ENCODE measurements at places on chromosomes 11 and 22.

- DNase-seq = peak; percentile 9
Observed at GRCh38 chr11:19316434-19316833, 75.7 kb upstream of the E2F8 start.

- no peak for DNase-seq
Observed at GRCh38 chr11:22512457-22512856, 113.2 kb downstream of the FANCF start.

DNA sequence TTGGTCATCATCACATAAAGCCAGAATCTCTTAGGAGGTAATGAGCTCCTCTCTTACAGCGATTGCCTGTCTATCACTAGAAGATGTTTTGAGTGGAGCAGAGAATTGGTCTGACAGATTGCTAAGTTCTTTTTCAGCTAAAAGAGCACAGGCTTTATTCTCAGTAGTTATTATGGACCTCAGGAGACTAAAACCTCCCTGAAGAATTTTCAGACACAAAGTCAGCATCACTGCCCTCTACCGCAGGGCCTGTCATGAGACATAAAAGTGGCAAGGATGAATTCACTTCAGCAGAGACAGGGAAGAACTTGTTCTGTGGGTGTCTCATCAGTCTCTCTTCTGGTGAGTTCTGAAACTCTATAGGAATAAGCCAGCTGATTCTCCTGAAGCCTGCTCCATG lies at the start of gene OR51I2:
OR51I2 (plus strand) TSS at position 301 of the 400 bp plus-strand sequence. CDS start 4,166 bp downstream, outside the sequence.
- no peak for DNase-seq

- DNase-seq = no peak
Observed at GRCh38 chr22:19870153-19871022, 15.7 kb upstream of the GNB1L start.

DNA sequence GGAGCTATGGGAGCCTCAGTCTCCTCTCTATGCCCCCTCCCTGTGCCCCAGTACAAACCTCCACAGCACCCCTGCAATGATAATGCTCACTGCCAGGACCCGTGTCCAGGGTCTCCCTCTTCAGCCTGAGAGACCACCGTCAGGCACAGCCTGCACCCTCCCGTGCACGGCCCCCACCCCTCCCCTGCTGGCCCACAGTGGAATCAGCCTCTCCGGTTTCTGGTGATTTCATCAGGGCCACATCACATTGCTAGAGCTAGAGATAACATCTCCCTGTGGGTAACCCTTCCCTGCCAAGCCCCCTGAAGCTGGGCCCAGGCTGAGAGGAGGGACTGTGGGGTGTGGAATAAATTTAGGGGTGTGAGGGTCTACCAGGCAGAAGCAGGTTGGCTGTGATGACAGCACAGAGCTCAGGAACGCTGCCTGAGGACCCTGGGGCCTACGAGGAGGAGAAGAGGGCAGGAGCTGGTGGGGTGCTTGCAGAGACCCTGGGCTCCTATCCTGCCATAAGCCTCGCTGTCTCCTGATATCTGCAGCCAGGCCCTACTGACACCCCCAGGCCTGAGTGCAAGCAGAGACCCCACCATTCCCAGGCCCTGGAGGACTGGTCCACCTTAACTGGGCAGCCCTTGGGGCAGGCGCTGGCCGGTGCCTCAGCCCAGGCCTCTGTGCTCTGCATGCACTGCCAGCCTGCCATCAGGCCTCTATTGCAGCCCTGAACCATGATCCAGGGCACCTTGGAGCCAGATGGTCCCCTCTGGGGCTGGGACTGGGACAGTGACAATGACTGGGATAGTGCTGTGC lies at the start of gene KLHDC7B:
KLHDC7B (plus strand) TSS at position 378 of the 804 bp plus-strand sequence; CDS start at position 723, 345 bp downstream.
- no peak for DNase-seq

- no peak for DNase-seq
Observed at GRCh38 chr11:48022445-48022844, 42.1 kb downstream of the PTPRJ start.

GRCh38 chr11:22454461-22455090 lies 116.4 kb downstream of the SLC17A6 start:
- no peak for DNase-seq

DNA sequence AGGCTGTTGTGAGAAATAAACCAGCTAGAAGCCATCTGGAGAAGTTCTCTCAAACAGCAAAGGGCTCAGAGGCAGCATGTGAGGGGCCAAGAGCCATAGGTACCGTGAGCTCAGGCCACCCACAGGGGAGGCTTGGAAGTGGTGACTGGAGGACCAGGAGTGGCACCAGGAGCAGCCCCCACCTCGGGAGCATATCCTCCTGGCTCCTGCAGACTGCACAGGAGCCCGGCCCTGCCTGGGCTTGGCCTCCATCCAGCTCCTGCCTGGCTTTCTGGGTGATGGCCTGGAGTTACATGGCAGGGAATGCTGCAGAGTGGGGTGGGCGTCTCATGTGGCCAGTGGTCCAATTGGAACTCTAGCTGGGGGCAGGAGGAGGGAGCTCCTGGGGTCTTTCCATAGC lies 4.2 kb upstream of the MPPED1 start:
- no peak for DNase-seq

- no peak for DNase-seq
Observed at GRCh38 chr11:66068154-66068821, 1.8 kb upstream of the PACS1 start.

All from substantia nigra (tissue), 51 donors.